Stimulated activated CD8-positive, alpha-beta memory T cell treated with anti-CD3 and anti-CD28 coated beads, Interleukin-2, amount 100 ng/mL, for 1 hour (primary cell): ENCODE measurements at places on chromosomes 1 and 21.

- no peak for DNase-seq
Measured at GRCh38 chr1:182317611-182318161, 73.9 kb downstream of the GLUL start.

- DNase-seq: no peak
Measured at GRCh38 chr1:21703318-21703963, 34.3 kb upstream of the RAP1GAP start.

DNA sequence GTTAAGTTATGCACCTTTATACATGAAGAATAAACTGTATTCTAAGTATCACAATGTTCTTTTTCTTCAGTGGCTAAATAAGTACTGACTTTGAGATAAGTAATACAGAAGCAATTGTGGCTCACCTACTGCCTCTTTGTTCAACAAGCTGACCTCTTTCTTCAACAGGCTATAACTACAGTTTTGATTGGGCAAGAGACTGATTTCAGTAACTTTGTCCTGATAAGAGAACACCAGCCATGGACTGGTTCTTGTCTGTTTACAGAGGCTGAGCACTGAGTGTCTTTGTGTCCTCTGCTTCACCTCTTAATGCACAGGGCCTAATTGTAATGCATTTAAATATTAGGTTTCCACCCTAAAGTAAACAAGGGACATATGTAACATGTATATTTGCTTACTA is 34.6 kb upstream of the PDE4B start:
- no peak for DNase-seq

GRCh38 chr21:37230632-37231248 is 36.4 kb downstream of the VPS26C start:
- no peak for DNase-seq

GRCh38 chr1:31511848-31512615 is 64.3 kb upstream of the TINAGL1 start:
- DNase-seq: no peak

- no peak for DNase-seq
Measured at GRCh38 chr1:189623336-189623735, 854.3 kb downstream of the BRINP3 start.
